ENCODE measurements at places on chromosomes 5 and 9.

DNA sequence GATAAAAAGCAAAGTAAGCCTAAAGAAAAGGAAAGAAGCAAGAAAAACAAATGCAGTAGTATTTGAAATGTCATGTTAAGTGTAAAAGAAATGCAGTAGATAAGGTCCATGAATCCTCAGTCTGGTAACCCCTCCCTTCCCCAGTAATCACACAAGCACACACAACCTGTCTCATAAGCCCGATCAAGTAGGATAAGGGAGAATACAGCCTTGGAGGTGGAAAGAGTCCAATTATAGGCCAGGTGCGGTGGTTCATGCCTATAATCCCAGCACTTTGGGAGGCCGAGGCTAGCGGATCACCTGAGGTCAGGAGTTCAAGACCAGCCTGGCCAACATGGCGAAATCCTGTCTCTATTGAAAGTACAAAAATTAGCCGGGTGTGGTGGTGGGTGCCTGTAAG is 117.9 kb downstream of the GADD45G start:
- no peak for DNase-seq

DNA sequence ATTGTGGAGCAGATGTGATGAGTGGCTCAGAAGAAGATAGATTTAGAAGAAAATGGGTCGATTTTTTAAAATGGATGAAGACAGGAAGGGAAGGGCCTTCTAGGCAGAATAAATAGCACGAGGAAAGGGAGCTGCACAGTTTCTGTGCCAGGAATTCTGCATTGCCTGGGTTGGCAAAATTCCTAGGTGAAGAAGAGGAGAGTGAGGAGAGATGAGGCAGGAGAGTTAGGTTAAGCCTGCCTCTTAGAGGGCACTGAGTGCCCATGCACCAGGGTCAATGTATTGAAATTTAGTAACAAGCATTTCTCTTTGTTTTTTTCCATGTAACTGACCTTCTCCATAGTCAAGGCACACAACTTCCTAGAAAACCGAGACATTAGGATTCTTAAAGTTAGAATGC is 159.5 kb downstream of the YTHDC2 start:
- DNase-seq: no peak

DNA sequence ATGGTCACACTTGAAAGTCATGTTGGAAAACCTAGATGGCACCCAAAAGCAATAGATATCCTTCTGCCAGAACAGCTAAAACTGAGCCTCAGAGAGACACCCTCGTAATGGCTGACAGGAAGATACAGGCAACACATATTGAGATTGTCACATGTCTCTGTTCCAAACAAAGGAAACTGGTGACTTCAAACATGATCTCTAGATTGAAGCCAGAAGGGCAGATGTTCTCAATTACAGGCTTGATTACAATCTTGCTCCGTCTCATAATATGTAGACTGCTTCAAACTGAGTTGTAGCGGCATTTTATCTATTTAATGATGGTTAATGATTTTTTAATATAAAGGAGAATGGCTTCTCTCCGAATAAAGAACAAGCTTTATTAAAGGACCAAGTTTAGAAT is 774.3 kb downstream of the KCTD16 start:
- no peak for DNase-seq

- DNase-seq: peak; percentile 5
These were observed 951 bp downstream of the UNC13B start for GRCh38 chr9:35162605-35163315.

GRCh38 chr9:27766073-27766835 is 193.0 kb upstream of the C9orf72 start:
- DNase-seq: no peak

- no peak for DNase-seq
These were observed 80.1 kb downstream of the SPTLC1 start for GRCh38 chr9:92035146-92035545.

DNA sequence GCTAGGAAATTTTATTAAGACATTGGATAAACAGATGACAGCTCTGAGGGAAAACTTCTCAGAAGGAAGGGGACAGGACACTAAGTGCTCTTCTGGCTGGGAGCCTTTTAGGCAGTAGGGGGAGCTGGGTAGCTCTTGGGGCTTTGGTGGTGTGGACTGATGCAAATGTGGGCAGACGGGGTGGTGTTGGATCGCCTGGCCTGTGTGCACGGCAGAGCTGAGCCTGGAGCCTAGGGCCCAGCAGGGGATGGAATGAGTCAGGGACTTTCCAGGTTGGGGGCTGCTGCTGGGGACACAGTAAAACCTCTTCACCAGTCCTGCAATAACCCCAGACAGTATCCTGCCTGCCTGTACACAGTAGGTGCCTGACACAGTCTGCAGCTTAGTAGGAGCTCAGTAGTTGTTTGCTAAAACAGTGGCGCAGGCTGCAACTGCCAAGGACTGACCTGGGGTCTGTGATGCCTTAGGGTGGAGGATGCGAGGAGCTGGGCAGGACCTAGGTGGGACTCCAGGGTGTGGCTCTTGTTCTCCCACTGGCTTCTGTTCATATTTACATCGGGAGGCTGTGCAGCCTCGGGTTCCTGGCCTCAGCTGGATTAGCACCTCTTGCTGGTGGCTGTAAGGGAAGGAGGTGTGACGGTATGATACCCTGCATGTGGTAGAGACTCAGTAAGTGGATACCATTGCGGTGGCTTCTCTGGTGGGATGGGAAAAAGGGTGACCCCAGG is 83.8 kb downstream of the DAB2IP start:
- DNase-seq: no peak

DNA sequence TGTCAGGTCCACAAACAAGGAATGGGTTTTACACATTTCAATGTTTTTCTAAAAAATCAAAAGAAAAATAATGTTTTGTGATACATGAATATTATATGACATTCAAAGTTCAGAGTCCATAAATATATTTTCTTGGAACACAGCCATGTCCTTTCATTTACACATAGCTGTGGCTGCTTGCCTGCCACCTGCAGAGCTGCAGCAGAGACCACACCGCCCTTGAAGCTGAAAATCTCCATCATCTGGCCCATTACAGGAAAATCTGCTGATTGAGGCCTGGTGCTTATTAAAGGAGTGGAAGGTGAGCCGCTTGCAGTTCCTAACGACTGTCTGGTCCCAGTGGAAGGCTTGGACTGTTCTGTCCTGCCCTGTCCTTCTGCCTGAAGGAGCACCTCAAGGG is 232.6 kb upstream of the ADAMTS16 start:
- DNase-seq: no peak

GRCh38 chr9:36461323-36461722 is 61.3 kb upstream of the RNF38 start:
- no peak for DNase-seq

DNA sequence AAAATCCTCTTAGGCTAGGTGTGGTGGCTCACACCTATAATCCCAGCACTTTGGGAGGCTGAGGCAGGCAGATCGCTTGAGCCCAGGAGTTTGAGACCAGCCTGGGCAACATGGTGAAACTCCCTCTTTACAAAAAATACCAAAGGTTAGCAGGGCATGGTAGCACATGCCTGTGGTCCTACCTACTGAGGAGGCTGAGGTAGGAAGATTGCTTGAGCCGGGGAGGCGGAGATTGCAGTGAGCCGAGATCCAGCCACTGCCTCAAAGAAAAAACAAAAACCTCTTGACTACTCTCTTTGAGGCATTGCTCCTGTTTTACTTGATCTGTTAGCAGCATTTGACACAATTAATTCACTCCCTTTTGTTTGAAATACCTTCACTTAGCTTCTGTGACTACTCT is 20.7 kb downstream of the KIF2A start:
- no peak for DNase-seq

GRCh38 chr9:114012126-114012525 is 66.0 kb downstream of the AMBP start:
- no peak for DNase-seq

DNA sequence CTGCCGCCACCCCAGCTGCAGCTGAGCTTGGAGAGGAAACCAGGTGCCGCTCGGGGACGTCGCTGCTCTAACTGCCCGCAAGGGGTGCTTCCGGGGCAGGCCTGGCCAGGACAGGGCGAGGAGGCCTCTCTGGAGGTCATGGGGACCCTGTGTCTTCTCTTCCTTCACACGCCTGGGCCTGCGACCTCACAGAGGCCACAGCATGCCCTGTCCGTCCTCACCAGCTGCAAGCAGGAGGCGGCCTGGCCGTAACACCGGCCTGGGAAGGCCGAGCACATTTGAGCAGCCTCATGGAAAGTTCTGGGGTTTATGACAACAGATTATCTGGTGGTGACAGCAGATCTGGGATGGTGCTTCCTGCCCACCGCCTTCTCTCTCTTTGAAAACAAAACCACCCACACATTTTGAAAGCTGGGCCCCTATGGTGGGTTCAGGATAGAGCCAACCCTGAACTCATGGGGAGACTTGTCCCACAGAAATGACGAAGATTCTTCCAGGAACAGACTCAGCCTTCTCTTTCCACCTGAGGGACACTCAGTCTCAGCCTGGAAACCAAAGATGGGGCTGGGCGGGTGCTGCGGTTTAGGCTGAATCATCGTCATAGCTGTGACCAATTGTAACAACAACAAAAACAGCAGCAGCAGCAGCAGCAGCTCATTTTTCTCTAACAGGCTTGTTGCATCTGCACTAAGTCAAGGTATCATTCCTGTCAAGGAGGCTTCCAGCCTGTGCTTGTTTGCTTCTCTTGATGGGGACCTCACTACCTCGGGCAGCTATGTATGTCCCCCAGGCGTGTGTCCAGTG is 99.6 kb upstream of the RAPGEF1 start:
- no peak for DNase-seq

DNA sequence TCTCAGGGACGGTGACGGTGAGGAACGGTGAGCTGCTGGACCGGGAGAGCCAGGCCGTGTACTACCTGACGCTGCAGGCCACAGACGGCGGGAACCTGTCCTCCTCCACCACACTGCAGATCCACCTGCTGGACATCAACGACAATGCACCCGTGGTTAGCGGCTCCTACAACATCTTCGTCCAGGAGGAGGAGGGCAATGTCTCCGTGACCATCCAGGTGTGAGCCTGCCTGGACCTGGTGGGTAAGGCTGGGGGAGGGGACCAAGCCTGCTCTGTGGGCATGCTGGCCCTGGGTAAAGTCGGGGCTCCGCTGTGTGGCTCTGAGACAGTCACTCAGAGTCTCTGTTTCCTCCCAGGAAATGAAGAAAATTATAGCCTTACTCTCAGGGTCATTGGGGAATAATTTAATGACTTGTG is 29.3 kb downstream of the CDHR2 start:
- peak; percentile 10 for DNase-seq

All from tibial nerve (tissue), 4 donors.